ENCODE measurements at places on chromosomes 3 and 15.

DNA sequence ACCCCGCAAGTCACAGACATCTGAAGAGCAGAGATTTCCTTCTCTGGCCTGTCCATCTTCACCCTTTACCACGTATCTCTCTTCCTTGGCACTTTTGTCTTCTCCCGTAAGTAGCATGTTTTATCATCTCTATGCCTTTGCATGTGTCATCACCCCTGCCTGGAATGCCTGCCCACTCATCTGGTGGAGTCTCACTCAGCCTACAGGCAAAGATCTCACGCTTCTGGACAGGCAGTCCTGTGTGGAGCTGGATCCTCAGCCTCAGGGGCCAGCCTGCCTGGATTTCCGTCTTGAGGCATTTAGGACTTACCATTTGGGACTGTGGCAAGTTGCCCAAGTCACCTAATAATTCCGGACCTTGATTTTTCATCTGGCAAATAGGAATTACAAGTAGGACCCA, 114.3 kb upstream of the CACNA2D3 start:
- no peak for DNase-seq

DNA sequence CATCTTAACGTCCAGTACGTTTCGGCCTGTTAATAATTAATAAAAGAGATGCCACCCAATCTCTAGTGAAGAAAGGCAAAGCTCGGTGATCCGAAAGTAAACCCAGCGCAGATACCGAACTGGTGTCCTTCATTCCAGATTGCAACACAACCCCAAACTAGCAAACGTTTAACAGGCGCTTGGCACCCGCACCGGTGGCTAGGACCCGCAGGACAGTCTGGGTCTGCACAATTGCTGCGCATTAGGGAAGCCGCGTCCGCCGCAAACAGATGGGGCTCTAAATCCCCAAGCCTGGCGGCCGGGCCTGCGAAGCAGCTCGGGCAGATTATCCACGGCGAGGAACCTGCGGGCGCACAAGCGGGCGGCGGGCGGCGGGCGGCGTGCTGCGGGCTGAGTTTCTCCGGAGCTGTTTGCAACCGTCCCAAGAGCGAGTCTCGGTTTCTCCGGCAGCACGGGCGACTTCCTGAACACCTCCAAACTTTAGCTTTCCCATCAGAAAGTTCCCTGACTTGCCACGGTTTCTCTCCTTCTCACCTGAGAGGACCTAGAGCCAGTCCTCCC, 112.1 kb upstream of the ICE2 start:
- DNase-seq = peak; percentile 66

GRCh38 chr3:120642368-120642948, 39.6 kb downstream of the HGD start:
- DNase-seq = no peak

DNA sequence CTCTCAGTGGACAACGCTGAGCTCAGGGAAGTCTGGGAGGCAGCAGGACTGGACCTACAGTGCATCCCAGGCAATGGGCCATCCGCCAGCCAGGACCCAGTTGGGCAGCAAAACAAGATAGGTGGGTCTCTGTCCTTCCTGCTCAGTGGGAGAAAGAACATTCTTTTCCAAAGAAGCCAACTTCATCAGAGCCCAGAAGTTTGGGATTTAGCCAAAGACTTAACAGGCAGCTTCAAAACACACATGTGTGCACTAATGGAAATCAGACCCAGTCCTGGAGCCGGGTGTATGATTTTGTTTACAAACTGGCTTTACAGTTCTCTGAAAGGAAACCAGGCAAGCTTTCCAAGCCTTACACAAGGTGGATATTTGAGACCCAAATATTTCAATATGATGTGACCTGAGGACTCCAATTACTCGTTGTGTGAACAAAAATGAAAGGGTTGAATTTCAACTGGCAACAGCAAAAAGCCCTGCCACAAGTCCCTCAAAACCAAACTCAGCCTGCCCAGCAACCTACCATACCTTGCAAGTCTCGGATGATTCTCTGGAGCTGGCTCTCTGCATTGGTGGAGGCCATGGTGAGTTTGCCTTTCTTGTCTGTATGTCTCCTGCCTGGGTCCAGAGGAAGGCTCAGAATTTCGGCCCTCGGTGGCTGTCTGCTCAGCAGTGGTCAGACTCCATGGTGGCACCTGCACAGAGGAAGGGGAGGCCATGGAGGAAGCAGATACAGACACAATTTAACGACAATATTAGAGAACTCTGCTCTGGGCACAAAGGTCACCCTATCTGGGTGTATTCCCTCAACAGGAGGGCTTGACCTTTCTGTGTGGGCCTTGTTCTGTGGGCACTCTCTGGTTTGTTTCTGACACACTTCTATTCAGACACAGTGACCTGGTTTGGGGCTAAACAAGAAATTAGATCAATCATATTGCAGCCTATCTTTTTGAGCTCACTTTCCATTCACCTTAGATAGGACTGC, 11.0 kb downstream of the FYCO1 start:
- no peak for DNase-seq

DNA sequence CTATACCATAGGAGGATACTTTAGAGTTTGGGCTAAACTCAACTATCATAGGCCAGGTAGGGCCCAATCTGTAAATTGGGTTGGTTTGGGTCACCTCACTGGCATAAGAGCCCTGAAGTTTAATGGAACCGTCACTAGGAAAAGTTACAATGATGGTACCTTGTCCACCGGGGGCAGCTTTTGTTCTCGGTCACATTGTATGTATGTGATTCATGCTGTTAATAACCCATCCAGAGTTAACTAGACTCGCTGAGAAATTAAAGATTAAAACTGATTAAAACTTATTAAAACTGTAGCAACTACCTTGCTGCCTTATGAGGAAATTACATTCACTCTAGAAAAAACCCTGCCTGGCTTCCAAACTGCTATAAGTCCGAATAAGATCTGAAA, 145.0 kb upstream of the TMCO5A start:
- DNase-seq = no peak
